ENCODE measurements at places on chromosomes 11 and 22.

DNA sequence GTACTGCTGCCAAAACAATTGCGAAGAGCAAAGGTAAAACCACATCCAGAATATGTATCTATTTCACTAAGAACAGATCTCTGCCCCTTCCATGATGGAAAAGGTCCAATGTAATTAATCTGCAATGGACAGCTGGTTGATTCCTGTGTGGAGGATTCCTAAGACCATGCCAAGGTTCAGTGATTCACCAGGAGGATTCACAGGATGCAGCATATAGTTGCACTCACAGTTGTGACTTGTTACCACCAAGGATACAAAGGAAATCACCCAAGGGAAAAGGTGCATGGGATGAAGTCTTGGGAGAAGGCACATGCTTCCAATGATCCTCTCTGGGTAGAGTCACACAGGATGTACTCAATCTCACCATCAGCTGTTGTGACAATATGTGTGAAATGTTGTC lies 35.1 kb upstream of the CUL5 start:
- no peak for DNase-seq

GRCh38 chr11:111454561-111455192 lies 57.5 kb downstream of the BTG4 start:
- DNase-seq, result peak; percentile 67

- no peak for DNase-seq
Measured at GRCh38 chr11:75717608-75718418, at the start of gene MOGAT2. TSS of gene MOGAT2 (plus strand) at chr11:75717838. CDS start at chr11:75717889, 51 bp downstream.

GRCh38 chr11:554428-555226 lies 5.9 kb downstream of the LMNTD2 start:
- DNase-seq, result peak; percentile 37

- DNase-seq, result no peak
Measured at GRCh38 chr11:36719358-36720107, 121.5 kb upstream of the RAG2 start.

DNA sequence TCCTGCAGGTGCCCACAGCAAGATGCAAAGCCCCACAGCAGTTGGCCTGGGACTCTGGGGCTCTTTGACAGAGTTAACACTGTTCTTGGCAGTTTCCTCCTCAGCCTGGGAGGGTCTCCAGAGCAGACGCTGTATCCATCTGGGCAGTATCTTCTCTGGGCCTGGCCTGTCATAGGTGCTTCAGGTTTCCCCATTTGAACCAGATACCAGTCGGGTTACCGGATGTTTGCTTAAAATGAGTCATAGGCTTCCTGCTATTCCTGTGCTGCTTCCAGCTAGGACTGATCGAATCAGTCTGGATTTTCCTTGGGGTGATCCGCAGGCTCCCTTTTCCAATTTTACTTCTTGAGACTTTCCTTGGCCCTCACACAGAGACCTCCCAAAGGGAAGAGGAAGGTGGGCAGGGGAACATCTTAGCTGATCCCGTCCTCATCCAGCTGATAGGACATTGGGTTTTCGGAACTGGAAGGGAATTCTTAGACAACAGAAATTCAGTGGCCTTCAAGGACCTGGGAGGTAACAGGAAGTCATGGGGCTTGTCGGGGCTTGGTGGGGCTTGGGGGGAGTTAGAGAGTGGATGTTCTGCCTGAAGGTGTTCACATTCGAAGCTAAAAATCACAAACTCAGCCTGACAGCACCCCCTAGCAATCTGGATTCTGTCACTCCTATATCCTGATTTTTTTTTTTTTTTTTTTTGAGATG lies 2.4 kb upstream of the RANGAP1 start:
- DNase-seq, result no peak

DNA sequence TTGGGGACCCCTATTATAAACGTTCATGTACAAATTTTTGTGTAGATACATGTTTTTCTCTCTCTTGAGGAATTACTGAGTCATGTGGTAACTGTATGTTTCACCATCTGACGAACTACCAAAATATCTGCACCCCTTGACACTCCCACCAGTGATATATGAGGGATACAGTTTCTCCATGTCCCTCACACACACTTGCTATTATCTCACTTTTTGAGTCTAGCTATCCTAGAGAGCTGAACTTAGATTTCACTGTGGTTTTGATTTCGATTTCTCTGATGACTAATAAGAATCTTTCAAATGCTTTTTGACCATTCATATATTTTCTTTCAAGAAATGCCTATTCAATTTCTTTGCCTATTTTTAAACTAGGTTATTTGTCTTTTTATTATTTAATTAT lies 200.2 kb downstream of the PGR start:
- DNase-seq, result no peak
